CD4-positive, alpha-beta T cell treated with Interferon gamma for 1 hour (primary cell): ENCODE measurements at places on chromosomes 13 and 19.

DNA sequence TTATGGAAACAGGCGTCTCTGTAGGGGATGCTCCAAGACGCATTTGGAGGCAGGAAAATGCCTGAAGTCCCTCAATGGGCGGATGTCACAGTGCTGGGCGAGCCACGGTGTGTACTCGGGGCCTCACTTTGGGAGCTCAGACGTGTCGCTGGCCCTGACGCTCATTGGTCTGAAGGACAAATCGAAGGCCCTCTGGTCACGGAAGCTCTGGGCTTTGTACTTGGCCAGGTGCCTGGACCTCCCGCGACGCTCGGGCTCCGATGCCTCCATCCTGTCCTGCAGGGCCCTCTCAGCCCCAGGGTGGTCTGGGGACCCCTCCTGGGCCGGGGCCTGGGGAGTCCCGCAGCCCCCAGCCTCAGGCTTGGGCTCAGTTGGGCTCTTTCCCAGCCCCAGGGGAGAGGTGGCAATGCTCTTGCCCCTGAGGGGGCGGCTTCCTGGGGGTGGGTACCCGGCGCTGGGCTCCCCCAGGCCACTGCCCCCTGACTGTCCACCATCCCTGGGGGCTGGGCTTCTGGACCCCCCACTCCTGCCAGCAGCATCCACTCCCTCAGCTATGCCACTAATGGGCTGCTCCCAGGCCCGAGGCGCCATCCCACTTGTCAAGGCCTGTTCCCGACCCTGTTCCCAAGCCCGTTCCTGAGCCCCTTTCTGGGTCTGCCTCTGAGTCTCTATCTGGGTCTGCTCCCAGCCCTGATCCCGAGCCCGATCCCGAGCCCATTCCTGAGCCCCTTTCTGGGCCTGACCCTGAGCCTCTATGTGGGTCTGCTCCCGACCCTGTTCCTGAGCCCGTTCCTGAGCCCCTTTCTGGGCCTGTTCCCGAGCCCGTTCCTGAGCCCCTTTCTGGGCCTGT, 39.5 kb upstream of the GRTP1 start:
- DNase-seq, result no peak

GRCh38 chr13:24168392-24168750, 7.9 kb downstream of the SPATA13 start:
- DNase-seq, result no peak

DNA sequence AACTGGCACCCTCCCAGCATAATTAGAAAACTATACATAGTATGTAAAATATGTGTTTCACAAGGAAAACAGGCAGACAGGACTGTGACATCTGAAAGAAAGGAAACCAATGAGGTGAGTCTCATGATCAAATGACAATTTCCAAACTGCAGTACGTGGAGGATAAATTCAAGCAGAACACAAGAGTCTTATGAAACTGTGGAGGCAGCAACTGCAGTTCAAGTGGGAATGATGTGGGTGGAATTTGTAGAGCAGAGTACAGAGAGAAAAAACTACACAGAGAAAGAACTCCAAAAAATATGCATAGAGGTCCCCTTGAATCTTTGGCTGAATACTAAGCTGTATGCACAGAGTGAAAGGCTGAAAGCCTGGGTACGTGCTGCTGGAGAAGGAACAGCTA, 9.7 kb downstream of the SIGLEC6 start:
- DNase-seq, result no peak

GRCh38 chr13:39486758-39487157, 116.2 kb downstream of the LHFPL6 start:
- DNase-seq, result no peak

DNA sequence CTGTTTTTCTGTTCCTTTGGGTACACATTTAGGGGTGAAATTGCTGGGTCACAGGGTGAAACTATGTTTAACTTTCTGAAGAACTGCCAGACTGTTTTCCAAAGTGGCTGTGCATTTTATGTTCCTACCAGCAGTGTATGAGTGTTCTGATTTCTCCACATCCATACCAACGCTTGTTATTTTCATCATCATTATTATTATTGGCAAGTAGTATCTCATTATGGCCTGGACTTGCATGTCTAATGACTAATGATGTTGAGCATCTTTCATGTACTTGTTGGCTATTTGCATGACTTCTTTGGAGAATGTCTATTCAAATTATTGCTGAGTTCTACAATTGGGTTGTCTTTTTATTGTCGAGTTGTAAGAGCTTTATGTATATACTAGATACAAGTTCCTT, 321.8 kb upstream of the HTR2A start:
- no peak for DNase-seq

- DNase-seq, result no peak
Measured at GRCh38 chr19:7703332-7703731, 1.4 kb upstream of the FCER2 start.

DNA sequence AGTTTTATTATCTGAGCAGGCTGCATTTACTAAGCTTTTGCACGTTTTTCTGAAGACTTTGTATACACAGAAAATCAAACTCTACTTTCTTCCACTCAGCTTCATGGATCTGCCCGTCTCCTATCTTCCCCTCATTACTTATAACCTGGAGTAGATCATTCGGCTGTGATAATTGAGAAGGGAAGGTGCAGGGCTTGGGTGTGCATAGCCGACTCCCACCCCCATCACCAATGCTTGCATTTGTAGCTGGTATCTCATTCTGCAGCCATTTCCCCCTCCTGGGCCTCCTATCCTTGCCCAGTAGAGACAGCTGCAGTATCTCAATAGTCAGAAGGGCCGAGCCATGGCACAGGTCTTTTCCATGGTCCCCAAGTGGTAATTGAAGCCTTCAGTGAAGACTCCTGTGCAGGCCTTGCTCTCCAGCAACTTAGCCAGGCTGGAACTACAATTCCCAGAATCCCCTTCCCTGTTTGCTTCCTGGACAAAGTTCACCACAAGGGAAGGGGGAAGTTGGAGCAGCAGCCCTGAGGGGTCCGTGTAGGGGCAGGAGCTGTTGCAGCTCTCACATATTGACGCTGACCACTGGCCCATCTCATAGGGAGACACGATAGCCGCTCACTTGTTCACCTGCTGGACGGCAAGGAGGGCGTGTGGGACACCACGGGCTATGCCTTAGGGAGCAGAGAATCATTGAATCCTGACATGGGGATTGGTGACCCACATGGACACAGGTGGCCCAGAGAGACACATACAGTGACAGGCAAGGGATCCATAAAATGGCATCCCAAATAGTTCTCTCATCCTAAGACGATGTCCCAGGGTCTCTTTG, 2.1 kb upstream of the SIGLEC8 start:
- DNase-seq, result no peak

- no peak for DNase-seq
Measured at GRCh38 chr13:91355099-91355825, 7.8 kb downstream of the MIR17HG start.

GRCh38 chr13:40777166-40777808, 6.3 kb upstream of the MRPS31 start:
- DNase-seq, result peak; percentile 25

DNA sequence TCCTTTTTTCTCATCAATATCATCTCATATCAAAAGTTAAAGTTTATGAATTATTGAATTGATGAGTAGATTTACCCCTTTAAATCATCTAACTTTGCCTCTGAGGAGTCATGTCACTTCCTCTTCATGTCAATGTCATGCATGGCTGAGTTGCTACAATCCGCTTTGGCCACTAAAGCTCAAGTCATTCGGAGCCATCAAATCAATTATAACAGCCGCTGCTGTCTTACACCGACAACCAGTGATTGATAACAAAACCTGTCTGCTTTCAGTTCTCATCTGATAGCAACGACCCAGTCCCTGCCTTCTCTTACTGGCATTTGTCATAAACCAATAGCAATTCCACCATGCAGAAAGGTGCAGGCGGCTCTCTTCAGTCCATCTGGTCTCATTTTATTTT, 429.3 kb downstream of the DIAPH3 start:
- no peak for DNase-seq

- DNase-seq, result no peak
Measured at GRCh38 chr19:13315495-13315894, 165.3 kb downstream of the IER2 start.

- DNase-seq, result no peak
Measured at GRCh38 chr19:55441692-55442321, 1.3 kb downstream of the SHISA7 start.

DNA sequence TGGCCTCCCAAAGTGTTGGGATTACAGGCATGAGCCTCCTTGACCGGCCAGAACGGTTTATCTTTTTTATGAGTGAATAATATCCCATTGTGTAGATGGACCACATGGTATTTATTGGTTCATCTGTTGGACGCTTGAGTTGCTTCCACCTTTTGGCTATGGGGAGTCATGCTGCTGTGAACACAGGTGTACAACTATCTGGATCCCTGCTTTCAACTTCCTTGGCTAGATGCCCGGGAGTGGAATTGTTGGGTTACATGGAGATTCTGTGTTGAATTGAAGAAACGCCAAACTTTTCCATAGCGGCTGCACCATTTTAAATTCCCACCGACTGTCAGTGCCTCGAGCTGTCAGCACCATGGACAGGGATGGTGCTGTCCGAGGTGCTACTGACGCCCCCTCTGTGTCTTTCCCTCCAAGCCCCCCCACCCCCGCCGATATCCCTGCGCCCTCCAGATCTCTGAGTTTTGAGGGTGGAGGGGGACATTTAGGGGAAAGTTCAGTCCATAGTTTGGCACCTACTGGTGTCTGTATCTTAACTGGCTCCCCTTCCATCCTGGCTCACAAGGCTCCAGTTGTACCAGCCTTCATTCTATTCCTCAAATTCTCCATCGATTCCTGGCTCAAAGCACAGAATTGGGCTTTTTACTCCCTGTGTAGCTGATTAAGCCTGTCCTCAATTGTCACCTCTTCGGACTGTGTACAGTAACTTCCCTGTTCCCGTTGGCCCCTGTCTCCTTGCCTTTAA, 27.3 kb downstream of the PNPLA6 start:
- no peak for DNase-seq

- no peak for DNase-seq
Measured at GRCh38 chr13:46004491-46004890, 48.1 kb downstream of the ZC3H13 start.

GRCh38 chr19:10961073-10961860, 437 bp downstream of the SMARCA4 start:
- DNase-seq, result peak; percentile 14

GRCh38 chr19:49862391-49863253, 4.8 kb downstream of the PNKP start:
- no peak for DNase-seq

GRCh38 chr13:60370343-60370742, 26.7 kb upstream of the TDRD3 start:
- DNase-seq, result no peak

- DNase-seq, result peak; percentile 39
Measured at GRCh38 chr19:43774103-43774939, 6.5 kb downstream of the KCNN4 start.

- DNase-seq, result no peak
Measured at GRCh38 chr19:13130886-13131490, 12.9 kb downstream of the NACC1 start.

DNA sequence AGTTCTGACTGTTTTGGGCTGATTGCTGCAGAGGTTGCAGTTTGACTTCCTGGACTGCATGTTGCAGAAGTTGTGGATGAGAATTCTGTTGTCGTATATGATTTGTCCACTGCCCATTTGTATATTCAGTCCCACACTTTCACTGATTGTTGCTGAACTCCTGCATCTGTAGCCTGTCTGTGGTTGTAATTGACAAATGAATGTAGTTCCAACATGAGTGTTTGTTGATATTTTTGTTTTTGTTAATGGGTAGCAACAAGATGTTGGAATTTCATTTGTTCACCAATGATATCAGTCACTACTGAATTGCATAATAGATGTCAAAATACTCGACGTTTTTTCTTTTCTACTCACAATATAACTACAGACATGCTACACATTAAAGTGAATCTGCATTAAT, 533.9 kb downstream of the DCT start:
- DNase-seq, result no peak

- DNase-seq, result no peak
Measured at GRCh38 chr13:38590230-38590629, 96.6 kb upstream of the FREM2 start.

- no peak for DNase-seq
Measured at GRCh38 chr19:3320354-3320670, 46.1 kb upstream of the NFIC start.

DNA sequence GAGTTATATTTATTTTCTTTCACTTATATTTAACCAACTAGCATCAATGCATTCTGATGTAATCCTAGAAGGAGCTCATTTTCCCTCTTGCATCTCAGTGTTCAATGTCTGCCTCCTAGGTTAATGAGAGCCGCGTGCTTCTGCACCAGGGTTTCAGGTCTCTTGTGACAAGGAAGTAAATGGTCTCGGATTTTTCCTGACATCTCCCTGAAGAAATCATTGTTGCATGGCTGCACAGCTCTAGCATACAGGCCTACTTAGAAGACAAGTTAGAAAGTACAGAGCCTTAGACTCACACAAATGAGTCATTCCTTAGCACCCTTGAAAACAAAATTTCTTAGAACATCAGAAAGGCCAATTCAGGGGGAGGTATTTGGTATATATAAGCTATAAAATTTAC, 57.2 kb upstream of the KLF12 start:
- no peak for DNase-seq

GRCh38 chr19:17149393-17150135, 65.6 kb upstream of the USE1 start:
- DNase-seq, result no peak

GRCh38 chr19:13621413-13621812, 115.1 kb upstream of the CACNA1A start:
- DNase-seq, result no peak

DNA sequence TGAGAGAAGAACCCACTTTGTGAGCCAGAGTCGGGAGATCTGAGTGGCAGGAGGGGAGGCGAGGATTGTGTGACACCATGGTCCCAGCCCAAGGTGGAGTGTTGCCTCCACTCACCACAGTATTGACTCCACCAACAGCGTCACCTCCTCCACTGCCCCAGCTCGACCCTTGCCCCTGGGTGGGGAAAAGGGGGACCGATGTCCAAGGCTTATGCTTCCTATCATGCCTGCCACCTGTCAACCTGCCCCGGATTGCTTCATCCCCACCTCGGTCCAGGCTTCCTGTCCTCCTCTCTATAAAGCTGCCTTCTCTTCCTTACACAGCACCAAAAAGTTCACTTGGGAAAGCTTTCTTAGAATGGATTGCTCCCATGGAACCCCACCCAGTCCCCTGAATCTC, 7.4 kb downstream of the DMKN start:
- no peak for DNase-seq

- DNase-seq, result no peak
Measured at GRCh38 chr13:48574041-48574796, 41.3 kb upstream of the RCBTB2 start.

GRCh38 chr19:29753190-29753933, 38.3 kb upstream of the C19orf12 start:
- no peak for DNase-seq

- no peak for DNase-seq
Measured at GRCh38 chr19:35094656-35095055, 21.0 kb upstream of the FXYD3 start.

DNA sequence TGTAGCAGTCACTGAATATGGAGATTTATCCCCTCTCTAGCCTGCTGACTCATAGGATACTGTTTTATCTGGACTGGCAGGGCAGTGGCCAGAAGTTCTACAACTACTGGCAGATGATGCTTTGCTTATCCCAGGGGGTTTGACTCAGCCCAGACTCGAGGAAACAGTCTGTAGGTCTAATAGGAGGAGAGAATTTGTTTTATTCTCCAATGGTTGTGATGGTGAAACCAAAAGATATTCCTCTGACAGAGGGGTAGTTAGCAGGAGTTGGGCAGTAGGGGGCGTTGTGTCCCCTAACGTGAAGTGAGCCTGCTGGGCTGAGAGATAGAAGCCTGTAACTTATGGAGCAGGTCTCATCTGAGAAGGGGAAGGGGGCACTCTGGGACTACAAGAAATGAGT, 74.9 kb downstream of the WTIP start:
- DNase-seq, result no peak
